CD8-positive, alpha-beta memory T cell (primary cell): ENCODE measurements at places on chromosomes 3 and 15. TPM values are rescaled to one million over a fixed set of nuclear protein-coding genes. Genes with fewer than 3 reads are reported as not detected.

DNA sequence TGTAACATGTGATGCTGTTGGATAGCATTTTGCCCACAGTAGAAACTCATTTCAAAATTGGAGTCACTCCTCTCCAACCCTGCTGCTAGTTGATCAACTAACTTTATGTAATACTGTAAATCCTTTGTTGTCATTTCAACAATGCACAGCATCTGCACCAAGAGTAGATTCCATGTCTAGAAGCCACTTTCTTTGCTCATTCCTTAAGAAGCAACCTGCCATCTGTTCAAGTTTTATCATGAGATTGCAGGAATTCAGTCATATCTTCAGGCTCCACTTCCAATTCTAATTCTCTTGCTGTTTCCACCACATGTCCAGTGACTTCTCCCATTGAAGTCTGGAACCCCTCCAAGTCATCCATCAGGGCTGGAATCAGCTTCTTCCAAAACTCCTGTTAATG lies 42.9 kb downstream of the AKAP13 start:
- DNase-seq: no peak

DNA sequence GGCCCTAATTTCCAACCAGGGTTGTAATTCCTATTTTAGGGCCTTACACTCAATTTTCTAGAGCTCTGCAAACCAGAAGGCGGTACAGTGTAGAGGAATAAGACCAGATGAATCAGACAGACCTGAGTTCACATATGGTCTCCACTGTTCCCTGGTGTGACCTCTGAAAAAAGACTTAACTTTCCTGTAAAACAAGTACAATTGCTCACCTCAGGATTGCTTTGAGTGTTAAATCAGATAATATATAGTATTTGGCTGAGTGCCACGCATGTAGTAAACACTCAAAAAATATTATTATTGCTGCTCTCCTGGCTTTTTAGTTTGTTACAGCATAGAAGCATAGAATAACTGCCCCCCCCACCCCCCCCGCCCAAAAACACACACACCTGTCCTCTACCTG lies 51.0 kb upstream of the STT3B start:
- no peak for DNase-seq

DNA sequence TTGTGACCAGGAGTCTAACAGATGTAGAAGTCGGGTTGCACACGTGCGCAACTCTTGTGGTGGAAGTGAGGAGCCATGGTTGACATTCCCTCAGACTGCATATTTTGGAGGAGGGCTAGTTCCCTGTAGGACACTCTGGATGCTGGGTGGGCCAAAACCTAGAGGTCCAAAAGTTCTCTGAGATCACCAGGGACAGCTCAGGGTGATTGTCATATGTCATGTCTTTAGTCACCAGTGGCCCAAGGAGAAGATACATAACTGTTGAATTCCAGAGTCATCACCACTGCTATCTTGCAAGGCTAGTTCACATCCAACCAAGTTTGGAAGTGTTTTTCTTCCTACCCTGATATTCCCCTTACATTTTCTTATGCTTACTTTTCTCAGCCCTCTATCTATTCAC lies 95.2 kb upstream of the C3orf80 start:
- no peak for DNase-seq

- no peak for DNase-seq
Measured at GRCh38 chr15:42144841-42145375, 11.5 kb downstream of the PLA2G4F start.

DNA sequence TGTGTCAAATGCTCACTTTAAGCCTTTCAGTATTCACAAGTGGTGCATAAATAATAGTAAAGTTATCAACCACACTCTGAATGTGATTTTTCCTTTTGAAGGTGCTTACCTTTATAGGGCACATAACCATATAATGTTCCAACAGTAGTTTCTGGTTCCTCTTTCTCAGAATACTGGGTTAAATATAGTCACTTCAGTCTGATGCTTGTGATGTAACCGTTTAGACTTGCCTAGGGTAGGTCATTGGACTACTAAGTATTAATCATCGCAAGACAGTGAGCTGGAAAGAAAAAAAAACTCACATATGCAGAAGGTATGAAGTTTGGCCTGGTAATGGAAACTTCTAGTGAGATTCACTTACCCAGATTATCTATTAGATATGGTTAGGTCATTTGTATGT lies 1.9 kb downstream of the KBTBD8 start:
- no peak for DNase-seq

- no peak for DNase-seq
Measured at GRCh38 chr3:59013611-59014010, 36.2 kb downstream of the CFAP20DC start.

DNA sequence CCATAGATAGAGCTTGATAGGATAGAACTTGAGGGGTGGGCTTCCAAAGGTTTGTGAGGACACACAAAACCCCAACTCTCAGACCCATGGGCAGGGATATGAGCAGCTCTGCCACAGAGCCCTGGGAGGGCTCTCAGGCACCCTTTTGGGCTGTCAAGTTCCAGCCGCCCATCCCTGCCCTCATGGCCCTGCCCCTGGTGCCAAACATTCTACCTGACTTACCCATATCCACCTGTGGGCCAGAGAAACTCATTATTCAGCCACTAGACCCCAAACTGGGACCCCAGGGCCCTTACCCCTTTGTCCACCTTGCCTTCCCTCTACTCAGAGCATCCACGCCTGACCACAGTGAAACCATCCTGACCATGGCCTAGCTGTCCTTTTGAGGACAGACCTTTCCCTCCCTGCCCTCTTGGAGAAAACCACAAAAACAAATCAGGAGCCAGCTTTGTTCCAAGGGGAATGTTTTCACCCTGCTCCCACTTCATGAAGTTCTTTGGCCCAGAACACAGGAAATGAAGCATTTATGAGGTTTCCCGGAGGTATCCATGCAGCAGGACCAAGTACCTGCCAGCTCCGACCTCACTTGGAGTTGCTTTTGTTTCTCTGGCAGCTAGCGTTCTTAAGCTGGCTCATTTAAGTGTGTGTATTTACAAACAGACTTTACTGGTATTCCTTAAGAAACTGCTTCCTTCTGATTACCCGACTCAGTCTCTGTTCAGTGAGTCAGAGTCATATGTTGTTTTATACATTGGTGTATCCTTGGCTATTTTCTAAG lies 34.2 kb upstream of the GALNT15 start:
- no peak for DNase-seq

- DNase-seq: no peak
Measured at GRCh38 chr3:120382941-120383447, 33.8 kb upstream of the LRRC58 start.

- DNase-seq: no peak
Measured at GRCh38 chr3:177676947-177677587, 479.8 kb upstream of the TBL1XR1 start.

- no peak for DNase-seq
Measured at GRCh38 chr15:82548700-82549099, 8.4 kb upstream of the RPS17 start.

DNA sequence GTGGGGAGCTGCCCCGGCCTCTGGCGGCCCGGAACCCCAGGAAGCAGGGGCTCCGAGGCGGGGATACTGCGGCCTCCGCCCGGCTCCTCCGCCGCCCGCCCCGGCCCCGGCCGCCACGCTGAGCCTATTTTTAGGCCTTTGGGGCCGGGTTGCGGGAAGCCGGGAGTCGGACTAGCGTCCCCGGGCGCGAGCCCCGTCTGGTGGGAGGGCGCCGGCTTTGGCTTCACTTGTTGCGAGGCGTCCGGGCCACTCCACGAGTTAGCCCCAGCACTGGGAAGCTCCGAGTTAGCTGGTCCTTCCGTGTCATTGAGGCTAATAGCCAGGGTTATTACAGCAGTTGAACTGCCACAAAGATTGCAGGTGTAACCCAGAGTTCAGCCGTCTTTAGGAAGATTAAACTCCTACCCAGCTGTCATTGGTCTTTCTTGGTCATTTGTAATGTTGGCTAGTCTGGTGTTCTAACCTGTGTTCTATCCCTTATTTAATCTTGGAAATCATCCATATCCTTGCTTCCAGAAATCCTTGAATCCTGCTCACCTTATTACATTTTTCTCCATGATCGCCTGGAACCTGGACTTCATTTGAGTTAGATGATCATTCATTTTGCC lies 791 bp downstream of the GYG1 start:
- DNase-seq: no peak

DNA sequence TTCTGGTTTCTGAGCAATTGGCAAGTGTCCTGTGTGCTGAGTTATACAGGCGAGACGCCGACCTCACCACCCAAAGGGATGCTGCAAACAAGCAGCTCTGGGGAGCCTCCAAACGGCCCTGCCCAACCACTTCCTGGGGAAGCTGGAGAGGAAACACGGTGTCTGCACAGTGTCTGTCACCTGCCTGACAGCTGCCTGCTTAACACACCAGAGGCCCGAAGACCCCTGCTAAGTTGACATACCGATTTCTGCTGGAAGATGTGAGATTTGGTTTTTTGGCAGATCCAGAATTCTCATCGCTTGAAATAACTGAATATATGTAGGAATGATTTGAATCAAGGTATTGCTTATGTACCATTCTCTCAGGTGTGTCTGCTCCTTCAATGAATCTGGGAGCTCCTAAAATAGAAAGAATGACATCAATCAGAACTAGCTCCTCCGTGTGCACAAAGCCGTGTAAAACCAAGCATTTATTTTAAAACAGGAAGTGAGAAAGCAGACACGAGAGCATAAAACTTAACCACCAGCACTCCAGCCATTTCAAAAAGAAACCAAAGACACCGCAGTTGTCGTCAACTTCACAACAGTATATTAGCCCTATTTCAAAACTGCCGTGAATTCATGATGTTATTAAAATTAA lies 27.2 kb downstream of the LRRC2 start:
- DNase-seq: peak; percentile 79

GRCh38 chr15:87047203-87047965 lies 967.7 kb downstream of the AGBL1 start:
- no peak for DNase-seq

DNA sequence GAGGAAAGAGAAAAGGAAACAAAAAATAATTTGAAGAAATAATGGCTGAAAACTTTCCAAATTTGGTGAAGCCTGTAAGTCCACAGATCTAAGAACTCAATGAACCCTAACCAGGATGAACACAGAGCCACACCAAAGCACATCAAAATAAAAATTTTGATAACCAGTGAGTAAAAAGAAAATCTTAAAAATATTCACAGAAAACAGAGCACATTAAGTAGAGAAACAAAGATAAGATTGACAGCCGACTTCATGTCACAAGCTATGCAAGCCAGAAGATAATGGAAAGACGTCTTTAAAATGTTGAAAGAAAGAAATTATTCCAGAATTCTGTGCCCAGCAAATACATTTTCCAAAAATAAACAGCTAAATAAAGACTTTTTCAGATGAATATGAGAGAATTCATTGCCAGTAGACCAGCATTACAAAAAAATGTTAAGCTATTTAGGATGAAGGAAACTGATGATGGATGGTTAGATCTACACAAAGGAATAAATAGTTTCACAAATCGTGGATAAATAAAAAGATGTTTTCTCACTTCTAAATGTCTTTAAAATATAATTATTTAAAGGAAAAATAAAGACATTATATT lies 140.2 kb upstream of the SKOR1 start:
- DNase-seq: no peak

DNA sequence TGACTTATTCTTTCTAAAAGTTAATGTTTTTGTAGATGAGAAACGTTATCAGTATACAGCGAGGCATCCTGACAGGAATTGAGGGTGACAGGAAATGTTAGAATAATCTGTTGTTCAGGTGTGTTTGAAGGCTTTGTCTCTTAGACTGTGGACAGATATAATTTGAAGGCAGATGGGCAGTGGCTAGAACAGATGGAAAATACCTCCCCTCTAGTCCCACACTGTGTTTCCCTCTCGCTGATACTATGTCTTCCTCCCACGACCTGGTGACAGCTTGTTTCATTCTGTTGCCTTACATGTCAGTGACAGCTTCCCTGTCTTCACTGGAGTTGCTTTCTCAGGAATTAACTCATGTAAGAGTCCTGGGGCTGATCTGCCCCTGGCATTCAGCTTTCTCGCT lies 125.3 kb downstream of the MYRIP start:
- no peak for DNase-seq

GRCh38 chr3:120561251-120562045 lies 34.7 kb upstream of the NDUFB4 start:
- peak; percentile 67 for DNase-seq

The C2CD4B gene
- polyA plus RNA-seq: not detected

The MBD4 gene
- 33.2 TPM for polyA plus RNA-seq

The RNF13 gene
- polyA plus RNA-seq: 110 TPM

The HDC gene
- not detected for polyA plus RNA-seq

The ARID3B gene
- 13.0 TPM for polyA plus RNA-seq
